ENCODE measurements at places on chromosomes 1 and 21. TPM values are rescaled to one million over a fixed set of nuclear protein-coding genes. Genes with fewer than 3 reads are reported as not detected.

The HSF2BP gene
- total RNA-seq: 0.99 TPM

The CASQ2 gene
- total RNA-seq: not detected

The ZNF593OS gene
- not detected for total RNA-seq

The AIM2 gene
- total RNA-seq: not detected

The PTPRC gene
- 0.57 TPM for total RNA-seq

- peaks cover 84% of the 10 kb centered on the region for H3K4me1 ChIP-seq
- H3K36me3 ChIP-seq: peaks cover 54% of the 10 kb centered on the region
- no peak for DNase-seq
- peak overlapping the region; percentile 93 for H3K27ac ChIP-seq
- H3K27me3 ChIP-seq: no peaks in the 10 kb centered on the region
- peak overlapping the region; percentile 74 for H3K4me3 ChIP-seq
These were observed 32.2 kb downstream of the SDCCAG8 start for GRCh38 chr1:243288062-243288461.

GRCh38 chr21:15860541-15860940 is 130.8 kb downstream of the USP25 start:
- H3K27me3 ChIP-seq: no peaks in the 10 kb centered on the region
- H3K36me3 ChIP-seq: peaks cover 5% of the 10 kb centered on the region
- no peak overlapping the region for H3K4me3 ChIP-seq
- peaks cover 5% of the 10 kb centered on the region for H3K4me1 ChIP-seq

DNA sequence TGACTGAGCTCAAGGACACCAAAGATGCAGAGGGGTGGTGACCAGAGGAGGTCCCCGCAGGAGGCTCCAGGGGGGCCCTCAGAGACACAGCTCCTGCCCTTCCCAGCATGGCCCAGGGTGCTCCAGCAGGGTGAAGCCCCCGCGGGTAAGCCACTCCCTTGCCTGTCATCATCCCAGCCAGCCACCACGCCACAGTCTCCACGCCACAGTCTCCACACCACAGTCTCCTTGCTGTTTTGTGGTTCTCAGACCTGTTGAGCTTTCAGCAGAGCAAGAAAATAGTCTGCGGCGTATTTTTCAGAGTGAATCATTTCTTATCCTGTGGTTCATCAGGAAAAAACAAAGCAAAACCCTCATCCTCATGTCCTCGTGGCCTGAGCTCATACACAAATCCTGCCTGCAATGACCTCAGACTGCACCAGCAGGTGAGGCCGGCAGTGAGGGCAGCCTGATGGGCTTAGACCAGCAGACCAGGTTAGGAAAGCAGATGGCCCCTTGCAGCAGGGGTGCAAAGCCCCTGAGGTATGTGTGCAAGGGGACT is 25.7 kb upstream of the ABCG1 start:
- H3K4me3 ChIP-seq: no peak overlapping the region
- no peaks in the 10 kb centered on the region for H3K4me1 ChIP-seq
- no peaks in the 10 kb centered on the region for H3K36me3 ChIP-seq
- DNase-seq: no peak
- no peak overlapping the region for H3K27ac ChIP-seq

- peaks cover 4% of the 10 kb centered on the region for H3K36me3 ChIP-seq
- DNase-seq: no peak
- H3K27ac ChIP-seq: no peak overlapping the region
- H3K4me1 ChIP-seq: peaks cover 36% of the 10 kb centered on the region
These were observed 2.1 kb downstream of the GPR161 start for GRCh38 chr1:168134642-168135041.

GRCh38 chr1:95223110-95223509 is 10.9 kb upstream of the RWDD3 start:
- H3K27me3 ChIP-seq: peaks cover 10% of the 10 kb centered on the region
- no peak overlapping the region for H3K4me3 ChIP-seq
- H3K27ac ChIP-seq: no peak overlapping the region

- no peaks in the 10 kb centered on the region for H3K27me3 ChIP-seq
- no peaks in the 10 kb centered on the region for H3K36me3 ChIP-seq
- DNase-seq: no peak
- no peak overlapping the region for H3K4me3 ChIP-seq
- H3K4me1 ChIP-seq: peaks cover 9% of the 10 kb centered on the region
These were observed 423.1 kb downstream of the HLX start for GRCh38 chr1:221302357-221302756.

GRCh38 chr21:16454399-16454798 is 724.6 kb downstream of the USP25 start:
- peak; percentile 24 for DNase-seq
- H3K27ac ChIP-seq: no peak overlapping the region
- no peaks in the 10 kb centered on the region for H3K27me3 ChIP-seq
- no peaks in the 10 kb centered on the region for H3K36me3 ChIP-seq
- no peak overlapping the region for H3K4me3 ChIP-seq

DNA sequence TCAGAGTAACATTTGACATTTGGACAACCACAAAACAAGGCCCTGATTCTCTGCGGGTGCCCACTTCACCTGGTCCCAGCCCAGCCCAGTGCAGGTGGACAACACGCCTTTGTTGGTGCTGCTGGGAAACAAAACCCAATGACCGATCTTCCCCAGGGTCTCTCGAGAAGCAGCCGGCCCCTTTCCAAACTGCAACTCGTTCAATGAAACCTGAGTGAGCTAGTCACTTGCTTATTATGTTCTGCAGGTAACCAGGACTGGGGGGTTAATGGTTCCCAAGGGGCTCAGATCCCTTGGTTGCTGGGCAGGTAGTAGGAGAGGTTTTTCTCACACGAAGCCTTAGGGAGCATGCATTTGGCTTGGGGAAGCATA is 42.9 kb downstream of the ABCG1 start:
- H3K36me3 ChIP-seq: peaks cover 4% of the 10 kb centered on the region
- H3K27ac ChIP-seq: no peak overlapping the region
- no peaks in the 10 kb centered on the region for H3K4me1 ChIP-seq
- DNase-seq: no peak
- peaks cover 3% of the 10 kb centered on the region for H3K27me3 ChIP-seq

DNA sequence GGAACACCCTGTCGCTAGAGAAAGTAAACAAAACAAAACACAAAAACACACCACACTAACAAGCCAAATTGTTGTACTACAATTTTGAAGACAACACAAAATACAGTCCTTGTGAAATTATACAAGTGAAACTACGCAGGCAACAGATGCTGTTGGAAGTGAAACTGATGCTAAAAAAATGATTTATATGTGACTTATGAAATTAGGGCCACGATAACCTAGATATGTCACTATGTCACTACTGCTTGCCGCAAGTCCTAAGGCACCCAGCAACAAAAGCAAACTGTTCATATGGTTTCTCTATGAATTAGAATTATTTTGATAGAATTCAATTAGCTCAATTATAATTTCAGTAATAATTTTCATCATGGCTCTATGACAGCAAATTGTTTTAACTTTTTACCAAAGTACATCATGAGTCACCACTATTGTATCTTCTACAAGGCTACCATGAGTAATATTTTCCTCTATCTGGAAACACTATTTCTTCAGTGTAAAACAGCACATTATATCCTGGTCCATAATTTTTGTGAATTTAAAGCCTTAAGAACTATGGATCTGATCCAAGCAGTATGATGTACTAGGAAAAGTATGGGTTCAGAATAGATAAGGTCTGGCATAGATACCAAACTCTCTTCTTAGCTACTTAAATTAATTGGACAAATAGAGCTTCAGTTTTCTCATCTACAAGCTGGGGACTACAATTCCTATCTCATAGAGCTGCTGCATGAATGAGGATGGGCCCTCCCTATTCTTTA is 216.3 kb downstream of the COL11A1 start:
- no peaks in the 10 kb centered on the region for H3K27me3 ChIP-seq
- peak overlapping the region; percentile 51 for H3K4me3 ChIP-seq
- H3K4me1 ChIP-seq: peaks cover 46% of the 10 kb centered on the region
- peak; percentile 86 for DNase-seq

DNA sequence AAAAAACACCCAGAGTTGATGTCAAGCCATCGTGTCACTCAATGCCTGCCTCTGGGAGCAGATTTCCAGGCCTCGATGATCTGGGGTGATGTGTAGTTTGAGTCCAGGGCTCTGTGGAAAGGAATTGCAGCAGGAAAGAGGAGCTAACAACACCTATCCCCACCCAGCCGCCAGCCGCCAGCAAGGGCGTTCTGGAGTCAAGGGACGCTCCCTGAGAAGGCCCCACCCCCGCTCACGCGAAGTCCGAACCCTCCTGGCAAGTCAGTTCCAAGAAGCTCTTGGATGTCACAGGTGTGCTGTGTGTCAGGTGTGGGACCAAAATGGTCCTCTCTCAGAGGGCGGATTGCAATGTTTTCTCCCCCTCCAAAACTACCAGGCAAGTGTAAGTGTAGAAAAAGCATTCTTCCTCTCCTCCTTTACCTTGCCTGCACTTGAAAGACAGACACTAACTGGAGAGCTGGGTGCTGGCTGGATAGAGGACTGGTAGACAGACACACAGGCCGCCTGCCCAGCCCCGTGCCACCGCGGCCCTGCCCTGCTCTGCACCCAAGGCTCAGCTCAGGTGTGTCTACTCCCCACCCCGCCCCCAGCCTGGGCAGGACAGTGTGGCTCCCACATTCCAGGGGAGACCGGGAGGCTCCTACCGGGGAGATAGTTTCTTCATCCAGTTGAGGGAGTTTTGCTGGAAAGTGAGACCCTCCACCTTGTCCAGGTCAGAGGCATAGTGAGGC is 8.5 kb downstream of the AGT start:
- H3K36me3 ChIP-seq: no peaks in the 10 kb centered on the region
- H3K27ac ChIP-seq: no peak overlapping the region
- H3K4me3 ChIP-seq: no peak overlapping the region
- H3K4me1 ChIP-seq: no peaks in the 10 kb centered on the region
- DNase-seq: no peak

DNA sequence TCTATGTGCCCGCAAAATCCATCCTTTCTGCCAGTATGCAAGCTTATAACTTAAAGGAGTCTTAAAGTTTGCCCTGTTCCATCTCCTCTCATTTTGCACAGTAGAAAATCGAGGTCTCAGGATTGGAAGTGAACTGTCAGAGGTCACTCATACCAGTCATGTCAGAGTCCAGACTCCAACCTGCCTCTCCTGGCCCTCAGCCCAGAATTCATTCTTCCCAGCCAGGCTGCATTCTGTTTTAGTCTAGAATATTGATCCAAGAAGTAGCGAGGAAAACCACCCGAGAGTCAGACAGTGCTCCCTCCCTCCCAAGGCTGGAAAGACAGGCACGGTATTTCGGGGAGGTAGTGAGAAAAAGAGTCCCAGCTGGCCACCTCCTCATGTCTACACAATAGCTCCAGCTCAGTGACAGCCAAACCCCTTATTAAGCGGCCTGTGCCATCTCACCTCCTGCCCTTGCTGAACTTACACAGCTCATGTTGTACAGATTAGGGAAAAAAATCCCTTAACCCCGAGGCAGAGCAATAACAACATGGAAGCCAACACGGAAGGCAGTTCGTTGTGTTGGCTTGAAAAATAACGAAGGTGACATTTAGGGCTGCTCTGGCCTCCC is 89.4 kb downstream of the OMA1 start:
- no peak for DNase-seq
- H3K4me3 ChIP-seq: 0 out of 2 replicates have a peak overlapping the region, but pooled peaks have one; percentile 3
- H3K4me1 ChIP-seq: peaks cover 30% of the 10 kb centered on the region
- H3K27me3 ChIP-seq: peaks cover 2% of the 10 kb centered on the region

DNA sequence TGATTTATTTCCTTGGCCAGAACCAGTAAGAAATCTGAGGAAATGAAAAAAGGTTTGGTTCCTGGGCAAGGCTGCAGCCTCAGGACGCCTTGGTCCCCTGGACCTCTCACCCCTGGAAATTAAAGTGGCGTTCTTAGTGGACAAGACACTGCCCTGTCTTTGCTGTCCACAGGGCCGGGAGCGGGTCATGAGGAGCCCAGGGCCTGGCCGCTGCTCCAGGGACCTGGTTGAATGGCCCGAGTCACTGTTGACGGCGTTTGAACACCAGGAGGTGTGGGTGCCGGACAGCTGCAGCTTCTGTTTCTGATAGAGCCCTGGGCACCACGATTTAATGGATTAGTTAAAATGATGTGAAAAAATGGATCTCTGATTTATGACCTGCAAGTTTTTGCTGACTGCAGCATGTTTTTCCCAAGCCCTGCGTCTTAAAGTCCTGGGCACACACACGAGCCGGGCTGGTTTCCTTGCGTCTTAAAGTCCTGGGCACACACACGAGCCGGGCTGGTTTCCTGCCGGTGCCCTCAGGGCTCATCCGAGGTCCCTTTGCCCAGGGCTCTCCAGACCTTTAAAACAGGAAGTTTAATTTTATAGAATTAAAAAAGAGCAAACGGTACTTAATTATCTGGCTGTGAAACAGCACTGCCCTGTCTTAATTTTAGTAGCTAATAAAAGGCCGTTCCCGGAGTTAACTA is 74.1 kb upstream of the ACTRT2 start:
- H3K4me3 ChIP-seq: no peak overlapping the region
- no peak for DNase-seq
- no peaks in the 10 kb centered on the region for H3K4me1 ChIP-seq
- peaks cover 4% of the 10 kb centered on the region for H3K36me3 ChIP-seq
- H3K27me3 ChIP-seq: no peaks in the 10 kb centered on the region
- no peak overlapping the region for H3K27ac ChIP-seq

GRCh38 chr1:37184789-37185188 is 150.5 kb upstream of the GRIK3 start:
- no peak overlapping the region for H3K27ac ChIP-seq
- no peaks in the 10 kb centered on the region for H3K4me1 ChIP-seq
- H3K36me3 ChIP-seq: no peaks in the 10 kb centered on the region
- H3K27me3 ChIP-seq: no peaks in the 10 kb centered on the region

DNA sequence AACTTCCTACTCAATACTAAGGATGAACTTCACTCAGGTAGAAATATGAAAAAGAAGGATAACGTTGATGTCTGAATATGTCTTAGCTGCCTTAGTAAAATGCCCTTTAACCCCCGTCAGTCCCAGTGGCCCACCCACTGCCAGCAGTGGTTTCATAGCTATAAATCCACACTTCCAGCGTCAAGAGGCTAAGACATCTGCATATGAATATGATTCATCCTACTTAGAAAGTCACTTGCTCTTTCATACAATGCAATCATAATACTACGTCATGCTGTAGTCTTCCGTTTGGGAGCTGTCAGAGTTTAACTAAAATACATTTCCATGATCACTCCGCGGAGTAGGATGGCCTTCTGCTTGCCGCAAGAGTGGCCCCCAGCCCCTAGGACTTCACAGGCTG is 247.3 kb downstream of the SDCCAG8 start:
- peaks cover 41% of the 10 kb centered on the region for H3K36me3 ChIP-seq
- peaks cover 28% of the 10 kb centered on the region for H3K4me1 ChIP-seq
- no peak overlapping the region for H3K27ac ChIP-seq

DNA sequence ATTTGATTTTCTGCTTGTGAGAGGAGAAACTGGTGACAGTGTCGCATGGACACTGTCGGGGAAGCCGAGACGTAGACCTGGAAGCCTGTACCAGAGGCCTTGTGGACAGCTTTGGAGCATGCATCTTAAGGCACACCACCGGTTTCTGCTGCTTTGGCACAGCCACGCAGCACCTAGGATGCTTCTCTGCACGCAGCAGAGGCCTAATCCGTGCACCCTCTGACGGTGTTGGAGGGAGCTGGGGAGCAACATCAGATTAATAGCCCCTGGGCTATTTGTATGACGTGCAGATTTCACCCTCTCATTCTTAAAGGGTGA is 30.3 kb downstream of the TEX35 start:
- H3K27ac ChIP-seq: peak overlapping the region; percentile 87
- peaks cover 32% of the 10 kb centered on the region for H3K36me3 ChIP-seq
- H3K27me3 ChIP-seq: no peaks in the 10 kb centered on the region
- H3K4me3 ChIP-seq: peak overlapping the region; percentile 94

GRCh38 chr1:147247656-147248238 is 5.3 kb downstream of the CHD1L start:
- no peaks in the 10 kb centered on the region for H3K27me3 ChIP-seq
- H3K4me1 ChIP-seq: peaks cover 42% of the 10 kb centered on the region
- DNase-seq: no peak

GRCh38 chr1:116111524-116112021 is 374 bp downstream of the MAB21L3 start:
- no peak for DNase-seq
- peaks cover 66% of the 10 kb centered on the region for H3K4me1 ChIP-seq
- H3K4me3 ChIP-seq: no peak overlapping the region
- H3K27ac ChIP-seq: no peak overlapping the region
- no peaks in the 10 kb centered on the region for H3K27me3 ChIP-seq

Data from HFFc6 (cell line).